Activated naive CD8-positive, alpha-beta T cell treated with anti-CD3 and anti-CD28 coated beads, Interleukin-2, amount 50 U/mL, for 24 hours (primary cell): ENCODE measurements at places on chromosomes 2 and 18.

- no peaks in the 10 kb centered on the region for H3K4me1 ChIP-seq
- DNase-seq: no peak
- H3K36me3 ChIP-seq: no peaks in the 10 kb centered on the region
- H3K4me3 ChIP-seq: no peak overlapping the region
- H3K27me3 ChIP-seq: no peaks in the 10 kb centered on the region
- H3K27ac ChIP-seq: no peak overlapping the region
These were observed 137.4 kb downstream of the MC4R start for GRCh38 chr18:60235164-60235563.

DNA sequence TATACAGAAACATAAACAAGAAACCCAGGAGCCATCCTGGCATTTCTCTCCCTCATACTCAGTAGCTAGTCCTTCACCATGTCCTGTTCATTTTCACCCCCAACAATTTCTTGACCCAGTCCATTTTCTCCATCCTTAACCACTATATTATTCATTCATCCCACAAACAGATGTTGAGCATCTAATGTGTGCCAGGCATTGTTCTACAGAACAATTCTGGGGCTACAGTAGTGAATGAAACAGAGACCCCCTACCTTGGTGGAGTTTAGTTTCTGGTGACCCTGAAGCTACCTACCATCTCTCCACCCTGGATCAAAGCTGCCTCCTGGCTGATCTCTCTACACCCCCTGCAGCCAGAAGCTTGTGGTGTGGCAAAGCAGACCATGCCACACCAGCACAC, 27.5 kb upstream of the BZW1 start:
- peaks cover 17% of the 10 kb centered on the region for H3K4me1 ChIP-seq
- no peaks in the 10 kb centered on the region for H3K36me3 ChIP-seq
- no peak for DNase-seq
- no peak overlapping the region for H3K27ac ChIP-seq
- H3K4me3 ChIP-seq: no peak overlapping the region

DNA sequence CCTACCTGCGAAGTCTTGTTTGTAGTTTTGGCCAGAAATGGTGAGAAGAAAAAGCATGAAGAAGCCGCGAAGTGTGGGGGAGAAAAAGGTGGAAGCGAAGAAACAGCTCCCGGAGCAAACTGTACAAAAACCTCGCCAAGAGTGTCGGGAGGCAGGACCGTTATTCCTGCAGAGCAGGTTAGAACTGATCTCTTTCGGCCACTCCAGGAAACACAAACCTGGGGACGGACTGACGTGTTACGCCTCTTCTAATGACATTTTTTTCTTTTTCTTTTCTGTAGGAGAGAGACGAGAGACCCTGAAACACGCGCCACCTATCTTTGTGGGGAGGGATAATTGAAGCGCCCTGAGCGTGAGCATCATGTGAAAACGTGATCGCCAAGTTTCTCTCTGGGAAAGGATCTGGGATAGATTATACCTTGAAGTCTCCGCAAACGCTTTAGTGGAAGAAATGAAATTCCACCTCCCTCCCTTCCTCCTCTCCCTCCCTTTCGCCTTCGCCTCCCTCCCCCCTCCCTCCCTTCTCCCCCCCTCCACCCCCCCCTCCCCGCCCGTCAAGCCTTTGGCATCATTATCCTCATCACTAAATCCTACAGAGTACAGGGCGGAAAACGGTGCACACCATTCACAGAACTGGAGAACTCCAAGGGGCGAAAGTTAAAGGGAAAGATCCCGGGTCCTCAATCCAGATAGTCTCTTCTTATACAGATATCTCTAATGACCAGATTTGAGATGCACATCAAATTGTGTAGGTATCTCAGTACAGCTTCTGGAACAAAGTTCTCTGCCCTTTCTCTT, at the start of gene ZEB2:
Gene ZEB2 (minus strand): TSS at position 186 of the 798 bp plus-strand sequence. CDS start 2,769 bp downstream, outside the sequence.
- peak within 1 kb of the TSS; percentile 6 for H3K4me3 ChIP-seq
- DNase-seq: peak; percentile 40
- no peak within 1 kb of the TSS for H3K27ac ChIP-seq

GRCh38 chr2:151946899-151947812, 118.9 kb upstream of the ARL5A start:
- H3K4me1 ChIP-seq: no peaks in the 10 kb centered on the region
- peaks cover 14% of the 10 kb centered on the region for H3K27me3 ChIP-seq
- H3K4me3 ChIP-seq: no peak overlapping the region
- peaks cover 3% of the 10 kb centered on the region for H3K36me3 ChIP-seq
- no peak overlapping the region for H3K27ac ChIP-seq

- H3K4me3 ChIP-seq: no peak overlapping the region
- H3K27me3 ChIP-seq: no peaks in the 10 kb centered on the region
- H3K4me1 ChIP-seq: peaks cover 46% of the 10 kb centered on the region
- no peaks in the 10 kb centered on the region for H3K36me3 ChIP-seq
These were observed 48.4 kb upstream of the ANKRD44 start for GRCh38 chr2:197358931-197359330.

DNA sequence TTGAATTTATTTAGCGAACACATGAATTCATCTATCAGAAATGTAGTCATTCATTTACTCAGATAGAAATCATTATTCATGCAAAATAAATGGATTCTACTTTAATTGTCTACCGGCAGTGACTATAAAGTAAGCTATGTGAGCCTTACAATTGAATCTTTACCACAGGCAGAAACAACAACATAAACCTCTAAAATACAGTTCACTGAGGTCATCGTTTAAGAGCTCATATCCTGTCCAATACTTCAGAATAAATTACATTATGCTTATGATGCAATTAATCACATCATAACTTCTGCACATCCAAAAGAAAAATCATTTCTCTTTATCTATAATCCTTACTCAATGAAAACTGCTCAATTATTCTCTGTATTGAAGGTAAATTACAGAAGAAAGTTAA, 244.7 kb downstream of the HNMT start:
- no peak for DNase-seq
- H3K4me3 ChIP-seq: no peak overlapping the region
- no peaks in the 10 kb centered on the region for H3K36me3 ChIP-seq

- no peak overlapping the region for H3K27ac ChIP-seq
- no peak for DNase-seq
- H3K4me1 ChIP-seq: no peaks in the 10 kb centered on the region
- H3K27me3 ChIP-seq: peaks cover 11% of the 10 kb centered on the region
- no peaks in the 10 kb centered on the region for H3K36me3 ChIP-seq
These were observed 54.1 kb downstream of the C1QL2 start for GRCh38 chr2:119104414-119104813.
